ENCODE measurements at places on chromosomes 7 and 10. TPM values are rescaled to one million over a fixed set of nuclear protein-coding genes. Genes with fewer than 3 reads are reported as not detected.

ADCY1 gene
- 0.15 TPM for total RNA-seq

LRRTM3 gene
- total RNA-seq: not detected

CALY gene
- total RNA-seq: not detected

DNAJC2 gene
- total RNA-seq: 9.5 TPM

PLEKHS1 gene
- not detected for total RNA-seq

PHYHIPL gene
- total RNA-seq: not detected

LIPF gene
- total RNA-seq: not detected

BHLHA15 gene
- 0.59 TPM for total RNA-seq

ZYX gene
- 183 TPM for total RNA-seq

MACROH2A2 gene
- 20.8 TPM for total RNA-seq

C10orf67 gene
- not detected for total RNA-seq

TMEM140 gene
- total RNA-seq: 0.59 TPM

AKR1C4 gene
- not detected for total RNA-seq

ANKRD61 gene
- total RNA-seq: not detected

TMEM130 gene
- total RNA-seq: 0.15 TPM

ABCC2 gene
- total RNA-seq: 0.17 TPM

ABLIM1 gene
- 0.59 TPM for total RNA-seq

INHBA gene
- total RNA-seq: 4.9 TPM

Measured in bronchus fibroblast of lung (primary cell).